ENCODE measurements at places on chromosomes 3 and 15.

DNA sequence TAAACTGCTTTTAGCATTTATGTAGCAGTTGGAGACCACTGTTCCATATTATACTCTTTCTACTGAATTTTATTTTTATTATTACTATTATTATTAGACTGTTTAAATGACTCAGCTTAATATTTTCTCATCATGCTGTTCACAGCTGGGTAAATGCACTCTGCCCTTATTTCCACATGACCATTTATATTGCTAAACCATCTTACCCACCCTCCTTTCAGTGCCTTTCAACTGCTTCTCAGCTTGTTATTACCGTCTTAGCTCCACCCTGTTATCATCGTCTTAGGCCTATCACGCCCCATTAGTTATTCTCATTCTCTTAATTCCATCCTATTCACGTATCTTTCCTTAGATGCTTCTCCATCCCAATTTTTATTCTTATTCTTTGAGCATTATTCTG, 212.6 kb downstream of the GAP43 start:
- DNase-seq: no peak

GRCh38 chr3:176789947-176790346, 407.3 kb downstream of the TBL1XR1 start:
- DNase-seq: no peak

DNA sequence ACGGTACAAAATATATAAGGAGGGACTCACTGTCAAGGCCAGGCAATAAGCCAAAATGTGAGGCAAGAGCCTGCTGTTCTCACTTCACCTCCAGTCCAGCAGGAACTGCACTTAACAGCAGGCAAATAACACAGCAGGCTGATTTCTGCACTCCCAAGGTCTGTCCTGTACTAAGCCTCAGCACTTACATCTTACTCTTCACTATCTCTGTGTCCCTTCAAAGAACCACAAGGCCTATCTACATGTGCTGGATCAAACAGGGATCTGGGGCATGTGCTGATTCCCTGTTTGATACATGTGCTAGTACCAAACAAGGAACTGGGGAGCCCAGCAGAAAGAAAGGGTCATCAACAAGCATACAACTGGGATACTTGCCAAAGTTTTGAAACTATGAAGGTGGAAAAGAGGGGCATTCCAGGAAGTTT, 22.2 kb downstream of the UACA start:
- no peak for DNase-seq

GRCh38 chr15:94387849-94388441, 156.6 kb downstream of the MCTP2 start:
- no peak for DNase-seq

DNA sequence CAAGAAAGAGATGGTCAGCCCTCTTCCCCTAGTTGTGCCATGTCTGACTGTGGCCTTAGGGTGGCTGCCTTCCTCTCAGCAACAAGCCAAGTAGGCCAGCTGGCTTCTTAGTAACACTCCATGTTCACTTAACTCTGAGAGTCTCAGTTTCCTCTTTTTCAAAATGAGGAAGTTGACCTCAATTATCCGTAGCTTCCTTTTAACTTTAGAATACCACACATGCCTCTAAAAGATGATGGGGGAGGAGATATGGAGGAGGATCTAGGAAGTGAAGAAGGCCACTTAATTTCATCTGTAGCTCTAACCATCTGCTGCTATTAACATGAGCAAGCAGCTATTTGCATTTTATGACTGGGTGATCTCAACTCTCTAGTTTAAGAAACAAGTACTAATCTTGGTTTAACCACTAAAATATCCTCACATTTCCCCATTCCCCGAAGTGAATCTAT, 32.9 kb downstream of the CD200R1L start:
- DNase-seq: no peak

- no peak for DNase-seq
Measured at GRCh38 chr15:41870689-41871081, 23.2 kb downstream of the SPTBN5 start.

GRCh38 chr3:67614195-67614594, 40.2 kb downstream of the SUCLG2 start:
- no peak for DNase-seq

DNA sequence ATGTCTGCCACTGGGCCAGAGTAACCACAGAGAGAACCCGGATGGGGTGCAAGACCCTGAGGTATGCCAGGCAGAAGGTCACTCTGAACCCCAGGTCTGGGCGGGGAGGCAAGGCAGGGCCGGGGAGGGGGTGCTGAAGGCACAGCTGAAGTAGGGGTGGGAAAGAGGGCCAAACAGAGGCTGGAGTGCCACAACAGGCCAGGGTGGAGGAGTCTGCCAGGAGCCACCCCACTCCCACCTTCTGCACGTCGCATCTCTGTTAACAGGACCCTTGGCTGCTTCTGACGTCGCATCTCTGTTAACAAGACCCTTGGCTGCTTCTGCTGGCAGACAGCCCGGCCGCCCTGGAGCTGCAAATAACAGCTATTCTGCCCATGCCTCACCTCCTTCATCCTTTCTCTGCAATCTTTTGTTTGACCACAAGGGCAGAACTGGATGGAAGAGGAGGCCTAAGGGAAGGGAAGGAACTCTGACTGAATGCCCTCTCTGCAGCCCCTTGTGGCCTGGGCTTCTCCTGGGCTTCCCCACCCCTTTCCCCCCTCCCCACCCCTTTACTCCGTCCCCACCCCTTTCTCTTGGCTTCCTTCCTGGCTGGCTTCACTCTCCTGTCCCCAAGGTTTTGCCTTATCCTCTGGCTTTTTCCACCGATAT, 20.6 kb upstream of the FBLN2 start:
- DNase-seq: no peak

DNA sequence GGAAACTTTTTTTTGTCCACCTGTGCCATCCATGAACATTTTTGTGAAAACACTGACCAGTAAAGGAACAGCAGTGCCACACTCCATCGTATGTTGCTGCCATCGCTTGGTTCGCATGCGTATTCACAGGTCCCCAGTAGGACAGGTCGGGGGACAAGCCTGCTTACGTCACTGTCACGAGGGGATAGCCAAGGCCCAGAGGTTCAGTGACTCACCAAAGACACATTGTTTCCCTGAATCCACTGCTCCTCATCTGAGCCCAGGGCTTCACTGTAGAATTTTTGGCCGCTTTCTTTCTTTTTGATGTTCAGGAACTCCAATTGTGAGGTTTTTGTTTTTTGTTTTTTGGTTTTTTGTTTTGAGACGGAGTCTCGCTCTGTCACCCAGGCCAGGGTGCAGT, 5.9 kb downstream of the ADPRH start:
- no peak for DNase-seq

- DNase-seq: no peak
Measured at GRCh38 chr3:87920549-87920948, 138.3 kb downstream of the CGGBP1 start.

DNA sequence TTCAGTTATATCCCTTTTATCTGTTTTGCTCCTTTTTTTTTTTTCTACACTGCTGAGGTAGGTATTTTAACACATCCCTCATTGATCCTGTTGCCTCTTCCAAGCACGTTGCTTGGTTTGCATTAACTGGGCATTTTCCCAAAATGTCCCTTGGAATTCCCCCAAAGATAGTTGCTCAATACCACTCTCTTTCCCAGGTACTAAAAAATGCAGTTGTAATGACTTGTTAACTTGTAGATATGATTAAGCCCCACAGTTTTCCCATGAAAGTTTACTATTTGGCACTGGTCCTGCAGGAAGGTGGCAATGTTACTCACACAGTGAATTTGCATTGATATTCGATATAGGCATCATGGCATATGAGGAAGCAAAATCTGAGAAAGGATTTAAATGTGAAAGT, 67.1 kb downstream of the GRM7 start:
- DNase-seq: no peak

- no peak for DNase-seq
Measured at GRCh38 chr15:101498717-101499480, 9.4 kb upstream of the PCSK6 start.

GRCh38 chr3:127816783-127817405, 5.4 kb downstream of the MGLL start:
- DNase-seq: no peak

DNA sequence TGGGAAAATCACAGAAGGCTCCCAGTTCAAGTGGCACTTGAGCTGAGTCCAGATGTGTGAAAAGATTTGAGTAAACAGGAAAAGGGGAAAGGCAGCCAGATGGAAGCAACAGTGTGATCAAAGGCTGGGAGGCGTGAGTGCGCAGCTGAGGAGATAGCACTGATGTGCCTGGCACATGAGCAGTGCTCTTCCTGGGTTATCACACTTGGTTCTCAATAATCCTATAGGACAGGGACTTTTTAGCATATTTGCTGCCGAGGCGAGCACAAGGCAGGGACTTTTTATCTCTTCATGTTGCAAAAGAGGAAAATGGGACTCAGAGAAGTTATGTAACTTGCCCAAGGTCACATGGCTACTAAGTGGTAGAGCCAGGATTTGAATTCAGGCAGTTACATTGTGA, 39.6 kb downstream of the CORO2B start:
- no peak for DNase-seq

GRCh38 chr3:194301730-194302129, 49.4 kb downstream of the CPN2 start:
- no peak for DNase-seq

- DNase-seq: no peak
Measured at GRCh38 chr3:113927556-113927955, 20.3 kb upstream of the ZDHHC23 start.

DNA sequence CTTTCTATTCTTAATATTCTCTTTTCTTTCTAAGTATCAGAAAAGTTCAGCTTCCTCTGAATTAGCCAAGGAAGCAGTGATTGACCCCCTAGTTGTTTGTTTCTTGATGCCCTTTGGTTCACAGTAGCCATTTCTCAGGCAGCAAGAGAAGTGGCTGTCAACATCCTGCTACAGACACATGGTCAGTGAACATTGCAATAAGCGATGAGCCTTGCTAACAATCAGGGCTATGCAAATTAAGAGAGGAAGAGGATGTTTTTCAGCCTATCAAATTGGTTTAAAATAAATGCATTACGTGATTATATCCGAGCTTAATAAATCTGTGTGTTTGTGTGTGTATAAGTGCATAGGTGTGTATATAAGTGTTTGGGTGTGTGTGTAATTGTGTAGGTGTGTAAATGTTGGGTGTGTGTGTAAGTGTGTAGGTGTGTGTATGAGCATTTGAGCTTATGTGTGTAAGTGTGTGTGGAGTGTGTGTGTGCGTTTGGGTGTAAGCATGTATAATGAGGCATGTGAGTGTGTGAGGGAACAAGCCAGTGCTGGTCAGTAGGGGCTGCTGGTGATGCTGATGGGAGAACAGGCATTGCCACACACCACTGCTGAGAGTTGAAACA, 78.1 kb upstream of the XCR1 start:
- DNase-seq: no peak

DNA sequence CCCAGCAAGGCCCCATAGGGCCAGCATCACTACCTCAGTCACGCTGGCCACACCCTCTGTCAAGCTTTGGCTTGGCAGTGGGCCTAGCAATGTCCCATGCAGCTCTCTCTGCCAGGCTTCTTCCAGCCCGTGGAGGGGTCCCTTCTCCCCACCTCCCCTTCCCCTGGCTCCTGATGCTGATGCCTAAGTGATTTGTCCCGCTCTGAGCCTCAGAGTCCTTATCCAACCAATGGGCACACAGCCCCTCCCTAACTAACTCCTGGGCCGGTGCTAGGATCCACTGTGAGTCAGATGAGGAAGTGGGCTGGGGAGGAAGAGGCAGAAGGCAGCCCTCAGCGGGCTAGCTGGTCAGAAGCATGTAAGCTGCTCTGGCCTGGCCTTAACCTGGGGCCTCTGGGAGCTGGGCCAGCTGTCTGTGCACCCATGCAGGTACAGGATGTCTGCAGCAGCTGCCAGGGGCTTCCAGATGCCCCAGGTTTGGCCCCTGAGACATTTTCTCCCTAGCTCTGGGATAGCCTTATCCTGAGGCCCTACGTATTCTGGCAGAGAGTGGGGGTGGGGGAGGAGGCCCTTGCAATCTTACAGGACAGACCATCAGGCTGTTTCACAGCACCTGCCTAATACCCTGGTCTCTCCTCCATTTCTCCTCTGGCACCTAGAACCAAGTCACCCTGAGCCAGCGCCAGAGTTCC, 740 bp upstream of the ZBTB47 start:
- DNase-seq: no peak

GRCh38 chr15:55894399-55894965, 98.9 kb downstream of the NEDD4 start:
- DNase-seq: no peak

- DNase-seq: no peak
Measured at GRCh38 chr3:12273045-12273695, 15.7 kb upstream of the PPARG start.

DNA sequence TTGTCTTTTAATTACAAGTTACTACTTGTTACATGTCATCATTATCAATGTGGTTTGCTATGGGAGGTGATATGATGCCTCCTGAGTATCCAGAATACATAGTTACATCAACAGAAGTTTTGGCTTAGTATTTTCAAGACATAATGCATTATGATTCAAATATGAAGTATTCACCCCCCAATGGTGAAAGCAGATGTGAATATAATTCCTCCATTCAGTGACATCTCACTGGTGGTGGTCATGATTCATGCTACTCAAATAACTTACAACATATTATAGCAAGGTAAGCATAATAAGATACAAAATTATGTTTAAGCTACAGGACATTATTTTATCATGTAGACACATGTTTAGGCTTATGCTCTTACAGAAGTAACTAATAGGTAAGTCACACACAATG, 34.9 kb upstream of the TTBK2 start:
- no peak for DNase-seq

GRCh38 chr3:128432971-128433836, 33.5 kb downstream of the DNAJB8 start:
- no peak for DNase-seq

- no peak for DNase-seq
Measured at GRCh38 chr3:81863756-81864155, 102.3 kb upstream of the GBE1 start.

GRCh38 chr15:64137226-64137833, 14.2 kb upstream of the SNX22 start:
- no peak for DNase-seq

GRCh38 chr15:32825219-32825618, 107.4 kb downstream of the GREM1 start:
- DNase-seq: no peak

DNA sequence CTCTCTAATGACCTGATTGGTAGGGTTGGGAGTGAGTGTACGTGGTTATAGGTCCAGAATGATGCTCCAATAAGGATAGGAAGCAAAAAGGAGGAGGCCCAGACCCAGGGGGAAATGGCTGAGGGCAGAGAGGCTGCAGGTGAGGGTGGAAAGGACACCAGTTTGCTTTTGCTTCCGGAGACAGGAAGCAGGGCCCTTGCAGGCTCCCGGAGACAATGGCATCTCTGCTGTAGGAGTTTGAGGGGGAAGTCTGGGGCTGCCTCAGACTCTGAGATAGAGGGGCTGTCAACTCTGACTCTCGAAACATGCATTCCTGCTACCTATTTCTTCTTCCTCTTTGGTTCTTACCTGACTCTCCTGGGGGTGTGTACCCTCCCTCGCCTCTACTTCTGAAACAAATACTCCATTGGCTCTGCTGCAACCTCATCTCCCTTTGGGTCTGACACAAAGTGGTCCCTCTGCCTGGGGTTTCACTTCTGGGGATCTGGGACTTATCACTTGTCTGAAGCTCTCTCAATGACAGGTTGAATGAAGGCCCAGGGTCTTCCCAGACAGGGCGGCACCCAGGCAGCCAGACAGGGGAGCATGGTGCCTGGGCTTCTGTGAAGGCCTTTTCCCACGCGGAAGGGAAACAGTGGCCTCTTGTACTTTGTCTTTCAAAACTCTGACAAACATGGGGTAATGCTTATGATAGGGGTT, 61.5 kb downstream of the CHRD start:
- no peak for DNase-seq

- no peak for DNase-seq
Measured at GRCh38 chr15:99453637-99454030, 112.2 kb upstream of the MEF2A start.
